ENCODE measurements at places on chromosomes 1 and 21.

GRCh38 chr1:236705771-236706170 is 19.5 kb downstream of the ACTN2 start:
- no peak for DNase-seq

- peak; percentile 42 for DNase-seq
Observed at GRCh38 chr1:179707406-179707805, 35.7 kb upstream of the FAM163A start.

DNA sequence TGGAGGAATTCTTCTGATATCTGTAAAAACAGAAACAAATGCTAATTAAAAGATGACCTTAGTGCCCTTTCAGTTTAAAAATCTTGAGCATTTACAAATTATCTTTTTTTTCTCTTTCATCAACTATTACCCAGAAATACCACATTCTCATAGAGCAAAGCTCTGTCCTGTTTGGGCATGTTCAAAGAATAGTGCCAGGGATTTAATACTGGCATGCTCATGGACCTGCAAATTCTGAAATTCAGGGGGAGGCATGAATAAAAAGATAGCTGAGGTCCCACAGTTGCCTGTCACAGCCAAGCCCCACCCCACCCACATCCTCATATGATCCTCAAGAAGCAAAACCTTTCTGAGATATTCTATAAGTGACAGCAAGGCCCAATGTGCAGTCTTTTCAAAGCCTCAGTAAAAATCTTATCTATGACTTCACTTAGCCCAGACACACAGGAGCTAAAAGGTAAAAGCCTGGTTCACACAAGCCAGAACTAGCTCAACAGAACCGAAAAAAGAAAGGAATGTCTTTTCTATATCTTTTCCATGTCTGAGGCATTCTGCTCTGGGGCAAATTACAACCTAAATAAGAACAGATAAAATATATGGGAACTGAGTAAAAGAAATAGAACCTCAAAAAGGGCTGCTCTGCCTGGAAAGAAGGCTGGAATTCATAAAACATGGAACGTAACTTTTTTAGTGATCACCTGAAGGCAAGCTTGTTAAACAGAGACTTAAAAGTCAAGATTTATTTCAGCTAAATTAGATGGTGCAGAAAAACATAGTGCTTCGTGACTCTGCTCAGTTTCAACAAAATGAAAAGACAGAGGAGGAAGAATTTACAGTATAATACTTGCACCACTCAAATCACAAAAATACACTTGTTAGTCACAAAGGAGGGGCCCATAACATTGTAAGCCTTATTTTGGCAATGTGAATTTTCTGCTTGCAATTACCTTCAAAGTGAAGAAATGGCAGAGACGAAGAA is 11.0 kb downstream of the WLS start:
- no peak for DNase-seq

DNA sequence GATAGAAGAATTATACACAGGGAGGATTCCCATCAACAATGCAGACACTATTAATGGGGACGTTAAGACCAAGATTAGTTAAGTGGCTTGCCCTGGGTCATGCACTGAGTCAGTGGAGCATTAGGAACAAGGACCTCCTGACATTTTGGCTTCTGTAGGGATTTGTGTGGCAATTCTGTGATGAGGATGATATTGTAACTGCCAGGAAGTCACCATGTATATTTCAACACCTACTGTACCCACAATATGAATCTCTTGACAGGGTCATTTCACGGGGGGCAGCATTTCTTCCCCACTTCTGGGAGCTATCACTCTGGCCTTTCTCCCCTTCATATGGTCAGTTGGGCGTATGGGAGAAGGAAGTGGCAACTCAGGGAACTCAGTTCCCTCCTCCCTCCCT is 134.9 kb downstream of the RUNX1 start:
- no peak for DNase-seq

- DNase-seq: peak; percentile 97
Observed at GRCh38 chr1:181088079-181089016, at the start of gene IER5. Gene IER5 (plus strand): TSS chr1:181088700. CDS start chr1:181088903, 203 bp downstream.

DNA sequence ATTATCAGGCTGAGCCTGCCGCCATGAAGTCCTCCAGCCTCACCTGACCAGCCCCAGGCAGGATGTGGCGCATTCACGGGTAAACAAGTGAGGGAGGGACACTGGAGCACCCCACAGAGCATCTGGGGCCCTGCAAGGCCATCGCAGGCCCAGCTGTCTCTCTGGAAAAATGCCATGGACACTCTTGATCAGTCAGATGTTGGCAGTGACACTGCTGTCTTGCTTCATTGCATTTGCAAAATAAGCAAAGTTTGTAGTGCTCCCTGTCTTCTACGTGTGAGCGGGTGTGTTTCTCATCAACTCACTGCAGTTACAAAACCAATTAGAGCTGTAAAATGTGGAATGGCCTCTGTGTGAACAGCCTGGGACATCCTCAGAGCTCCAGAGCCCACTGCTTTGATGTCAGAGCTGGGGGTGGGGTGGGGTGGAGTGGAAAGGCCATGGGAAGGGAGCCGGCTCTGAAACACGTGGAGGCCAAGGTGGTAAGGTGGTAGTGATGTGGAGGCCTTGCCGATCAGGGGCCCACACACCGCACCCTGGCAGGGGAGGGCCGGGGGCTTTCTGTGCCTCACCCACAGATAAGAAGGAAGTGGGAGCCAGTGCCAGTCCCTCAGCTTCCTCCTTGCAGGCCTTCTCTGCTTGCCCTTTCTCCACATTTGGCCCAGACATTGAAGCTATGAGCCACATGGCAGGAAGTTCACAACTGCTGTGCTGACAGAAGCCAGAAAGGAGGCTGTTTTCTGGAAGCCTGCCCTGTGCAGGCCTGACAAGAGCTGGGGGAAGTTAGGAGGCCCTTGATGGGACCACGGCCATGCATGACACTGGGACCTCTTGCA is 254.9 kb downstream of the RHOU start:
- DNase-seq: no peak

GRCh38 chr21:46153247-46154154 is 1.9 kb downstream of the FTCD start:
- DNase-seq: peak; percentile 33

GRCh38 chr1:241485554-241485992 is 34.0 kb downstream of the FH start:
- DNase-seq: peak; percentile 28

DNA sequence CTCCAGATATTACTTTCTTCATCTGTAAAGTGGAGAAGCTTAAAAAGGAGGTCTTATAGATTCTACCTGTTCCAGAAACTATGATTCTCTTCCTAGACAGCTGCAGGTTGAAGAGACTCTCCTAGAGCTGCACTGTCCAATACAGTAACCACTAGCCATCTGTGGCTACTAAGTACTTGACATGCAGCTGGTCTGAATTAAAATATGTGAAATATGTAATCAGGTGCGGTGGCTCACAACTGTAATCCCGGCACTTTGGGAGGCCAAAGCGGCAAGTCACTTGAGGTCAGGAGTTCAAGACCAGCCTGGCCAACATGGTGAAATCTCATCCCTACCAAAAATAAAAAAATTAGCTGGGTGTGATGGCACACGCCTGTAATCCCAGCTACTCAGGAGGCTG is 15.8 kb downstream of the APP start:
- no peak for DNase-seq

All from iris pigment epithelial cell (primary cell).